NCI-H1092 (cell line): ENCODE measurements at places on chromosomes 13 and 19.
A peak's percentile ranks its signal among the peaks of the same experiment; 100 is the strongest.

DNA sequence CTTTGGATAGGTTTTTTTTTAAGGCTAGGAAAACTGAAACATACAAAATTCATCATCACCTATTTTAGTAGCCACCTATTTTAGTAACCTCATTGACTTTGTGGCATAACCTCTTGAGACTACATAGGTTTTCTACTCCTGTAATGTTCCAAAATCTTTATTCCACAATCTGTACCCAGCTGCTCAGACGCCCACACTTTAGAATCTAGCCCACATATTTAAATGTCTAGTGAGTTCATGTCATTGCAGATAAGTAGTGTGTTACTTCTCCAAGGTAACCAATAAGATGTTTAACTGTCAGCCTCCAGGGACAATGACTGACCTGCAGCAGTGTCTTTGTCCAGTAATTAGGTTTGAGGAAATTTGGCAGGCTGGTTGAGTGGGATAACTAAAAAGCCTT lies 330.2 kb downstream of the MZT1 start:
- no peak for DNase-seq

DNA sequence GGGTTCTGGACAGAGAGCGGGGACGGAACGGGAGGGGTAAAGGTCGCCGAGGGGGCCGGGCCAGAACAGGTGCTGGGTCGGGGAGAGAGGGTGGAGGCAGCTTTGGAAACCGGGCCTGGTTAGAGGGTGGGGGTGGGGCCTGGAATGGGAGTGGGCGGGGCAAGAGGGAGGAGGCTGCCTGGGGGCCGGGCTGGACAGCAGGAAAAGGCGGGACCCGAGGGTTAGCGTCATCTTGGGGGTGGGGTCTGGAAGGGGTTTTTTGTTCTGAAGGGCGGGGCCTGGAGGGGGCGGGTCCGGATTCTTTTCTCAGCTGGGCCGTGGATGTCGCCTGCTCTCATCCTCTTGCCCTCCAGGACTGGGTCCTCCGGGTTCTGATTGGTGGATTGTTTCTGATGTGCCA lies 4.3 kb upstream of the ZNF813 start:
- DNase-seq: no peak

GRCh38 chr19:17719730-17720400 lies 585 bp downstream of the MAP1S start:
- DNase-seq: no peak

DNA sequence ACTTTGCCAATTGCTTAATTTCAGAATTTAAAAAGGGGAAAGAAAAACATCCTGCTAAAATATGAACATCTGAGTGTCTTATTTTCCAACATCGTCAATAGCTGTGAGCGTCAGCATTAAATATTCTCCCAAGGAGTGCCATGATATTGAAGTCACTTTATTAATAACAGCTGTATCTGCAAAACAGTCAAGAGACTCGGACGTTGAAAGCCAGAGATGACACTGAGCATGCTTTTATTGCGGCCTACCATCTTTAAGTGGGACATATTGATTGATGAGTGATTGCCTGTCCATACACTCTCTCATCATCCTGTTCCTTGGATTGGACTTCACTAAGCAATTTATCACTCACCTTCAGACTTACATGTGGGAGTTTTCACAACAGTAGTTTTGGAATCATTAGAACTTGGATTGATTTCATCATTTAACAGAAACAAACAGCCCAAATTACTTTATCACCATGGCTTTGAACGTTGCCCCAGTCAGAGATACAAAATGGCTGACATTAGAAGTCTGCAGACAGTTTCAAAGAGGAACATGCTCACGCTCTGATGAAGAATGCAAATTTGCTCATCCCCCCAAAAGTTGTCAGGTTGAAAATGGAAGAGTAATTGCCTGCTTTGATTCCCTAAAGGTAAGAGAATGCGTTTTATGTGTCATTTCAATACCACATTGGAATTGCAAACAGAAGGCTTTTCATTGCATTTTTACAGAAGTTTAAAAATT lies 53.8 kb downstream of the MBNL2 start:
- no peak for DNase-seq

- no peak for DNase-seq
Measured at GRCh38 chr13:82477436-82477835, 1404.8 kb downstream of the SLITRK1 start.

DNA sequence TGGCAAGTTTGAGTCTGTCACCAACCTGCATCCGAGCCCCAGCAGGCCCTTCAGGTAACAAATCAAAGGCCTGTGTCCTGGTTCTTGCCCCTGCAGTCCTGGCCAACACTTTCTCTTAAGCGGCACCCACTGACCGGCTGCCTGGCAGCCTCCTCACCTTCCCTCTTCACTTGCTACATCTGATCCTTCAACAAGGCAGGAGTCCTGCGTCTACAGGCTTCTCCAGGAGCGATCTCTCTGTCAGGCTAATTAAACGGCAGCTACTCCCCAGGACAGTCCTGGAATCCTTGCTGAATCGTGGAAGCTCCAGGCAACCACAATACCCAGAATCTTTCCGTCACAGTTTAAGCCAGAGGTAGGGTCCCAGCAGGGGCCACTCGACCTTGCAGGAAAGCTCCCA lies 41.1 kb upstream of the GAS6 start:
- DNase-seq: no peak

- DNase-seq: no peak
Measured at GRCh38 chr13:26539738-26540292, 17.7 kb upstream of the WASF3 start.

DNA sequence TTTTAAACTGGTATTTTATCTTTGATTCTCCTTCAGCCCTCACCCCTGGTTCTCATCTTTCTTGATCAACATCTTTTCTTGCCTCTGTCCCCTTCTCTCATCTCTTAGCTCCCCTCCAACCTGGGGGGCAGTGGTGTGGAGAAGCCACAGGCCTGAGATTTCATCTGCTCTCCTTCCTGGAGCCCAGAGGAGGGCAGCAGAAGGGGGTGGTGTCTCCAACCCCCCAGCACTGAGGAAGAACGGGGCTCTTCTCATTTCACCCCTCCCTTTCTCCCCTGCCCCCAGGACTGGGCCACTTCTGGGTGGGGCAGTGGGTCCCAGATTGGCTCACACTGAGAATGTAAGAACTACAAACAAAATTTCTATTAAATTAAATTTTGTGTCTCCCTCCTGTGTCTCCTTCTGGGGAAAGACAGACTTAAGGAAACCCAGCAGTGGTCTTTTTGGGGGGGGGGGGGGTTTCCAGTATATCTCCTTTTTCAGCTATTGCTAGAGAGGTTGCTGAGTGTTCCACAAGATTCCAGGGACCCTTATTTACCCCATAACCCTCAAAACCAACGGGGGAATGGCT lies 1.5 kb upstream of the RAD23A start:
- no peak for DNase-seq

GRCh38 chr19:13169769-13170168 lies 19.6 kb downstream of the IER2 start:
- DNase-seq: no peak

DNA sequence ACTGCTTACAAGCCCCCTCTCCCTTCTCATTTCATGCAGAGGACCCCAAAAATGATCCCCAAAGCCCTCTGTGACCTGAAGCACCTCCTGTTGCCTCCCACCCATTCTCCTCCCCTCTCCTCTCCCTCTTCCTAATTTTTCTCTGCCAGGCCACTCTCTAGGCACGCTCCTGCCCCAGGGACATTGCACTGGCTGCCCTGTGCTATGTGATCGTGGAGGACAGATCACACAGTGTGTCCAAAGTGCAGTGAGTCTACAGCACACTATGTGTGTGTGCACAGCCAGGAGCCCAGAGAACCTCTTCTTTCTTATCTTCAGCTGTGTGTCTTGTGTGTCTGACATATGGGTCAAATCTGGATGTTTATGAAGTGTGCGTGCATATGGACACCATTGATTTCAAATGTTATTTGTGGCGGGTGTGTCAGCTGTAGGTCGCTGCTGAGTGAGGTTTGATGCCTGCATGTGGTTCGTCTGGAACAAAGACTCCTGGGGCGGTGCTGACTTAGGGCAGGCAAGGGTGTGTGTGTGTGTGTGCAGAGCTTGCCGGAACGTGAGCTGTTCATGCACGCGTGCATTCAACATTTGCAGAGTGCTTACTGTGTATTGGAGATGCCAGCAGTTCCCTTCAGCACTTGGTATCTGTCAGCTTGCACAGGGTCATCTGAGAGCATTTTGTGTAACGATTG lies 2.1 kb upstream of the KLHL26 start:
- DNase-seq: no peak

DNA sequence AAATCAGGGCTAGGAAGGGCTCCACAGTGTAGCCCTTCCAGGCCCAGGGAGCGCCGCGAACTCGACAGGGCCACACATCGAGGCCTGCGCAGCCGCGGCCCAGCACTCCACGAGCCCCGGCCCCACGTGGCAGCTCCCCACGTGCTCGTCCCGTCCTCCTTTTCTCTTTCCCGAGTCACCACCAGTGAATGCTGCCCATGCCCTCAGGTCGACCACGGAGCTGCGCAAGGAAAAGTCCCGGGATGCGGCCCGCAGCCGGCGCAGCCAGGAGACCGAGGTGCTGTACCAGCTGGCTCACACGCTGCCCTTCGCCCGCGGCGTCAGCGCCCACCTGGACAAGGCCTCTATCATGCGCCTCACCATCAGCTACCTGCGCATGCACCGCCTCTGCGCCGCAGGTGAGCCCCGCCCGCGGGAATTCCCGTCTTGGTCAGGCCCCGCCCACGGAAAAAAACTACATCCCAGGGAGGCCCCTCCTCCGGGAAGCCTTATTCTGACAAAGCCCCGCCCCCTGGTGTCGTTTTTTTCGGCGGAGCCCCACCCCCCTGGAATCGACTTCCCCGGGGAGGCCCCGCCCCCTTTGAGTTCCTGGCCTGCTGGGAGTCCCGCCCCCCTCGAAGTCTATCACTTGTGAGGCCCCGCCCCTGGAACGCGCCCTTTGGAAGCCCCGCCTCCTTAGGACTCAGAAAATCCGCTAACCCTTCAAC lies 7.0 kb downstream of the HIF3A start:
- no peak for DNase-seq

GRCh38 chr13:94858856-94859255 lies 146.5 kb upstream of the SOX21 start:
- no peak for DNase-seq

GRCh38 chr19:47730910-47731309 lies 14.4 kb upstream of the NOP53 start:
- DNase-seq: no peak

DNA sequence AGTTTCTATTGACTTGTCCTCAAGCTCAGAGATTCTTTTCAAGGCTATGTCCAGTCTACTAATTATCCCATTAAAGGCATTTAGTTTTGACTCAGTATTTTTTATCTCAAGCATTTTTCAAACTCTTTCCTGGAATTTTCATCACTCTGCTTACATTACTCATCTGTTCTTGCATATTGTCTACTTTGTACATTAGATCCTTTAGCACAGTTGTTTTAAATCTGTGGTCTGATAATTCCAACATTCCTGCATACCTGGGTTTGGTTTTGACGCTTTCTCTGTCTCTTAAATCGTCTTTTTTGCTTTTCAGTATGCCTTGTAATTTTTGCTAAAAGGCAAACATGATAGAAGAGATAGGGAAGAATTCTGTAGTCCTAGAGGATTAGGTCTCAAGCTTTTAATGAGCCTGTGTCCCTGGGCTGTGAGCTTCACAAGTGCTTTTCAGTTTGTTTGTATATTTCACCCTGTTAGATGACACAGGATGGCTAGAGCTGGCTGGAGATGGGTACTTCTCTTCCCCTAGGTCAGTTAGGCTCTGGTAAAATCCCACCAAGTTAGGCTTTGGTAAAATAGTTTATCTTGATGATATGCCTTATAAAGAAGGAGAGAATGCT lies 46.1 kb upstream of the GPC6 start:
- no peak for DNase-seq

DNA sequence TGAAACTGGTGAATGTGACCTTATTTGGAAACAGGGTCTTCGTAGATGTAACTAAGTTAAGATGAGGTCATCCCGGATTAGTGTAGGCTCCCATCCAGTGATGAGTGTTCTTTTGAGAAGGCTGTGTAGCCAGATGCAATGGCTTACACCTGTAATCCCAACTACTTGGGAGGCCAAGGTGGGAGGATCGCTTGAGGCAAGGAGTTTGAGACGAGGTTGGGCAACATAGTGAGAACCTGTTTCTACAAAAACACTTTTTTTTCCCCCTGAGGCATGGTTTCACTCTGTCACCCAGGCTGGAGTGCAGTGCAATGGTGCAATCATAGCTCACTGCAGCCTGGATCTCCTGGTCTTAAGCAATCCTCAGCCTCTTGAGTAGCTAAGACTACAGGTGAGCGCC lies 36.4 kb downstream of the FBN3 start:
- no peak for DNase-seq

GRCh38 chr13:97127842-97128241 lies 94.3 kb upstream of the MBNL2 start:
- no peak for DNase-seq

- no peak for DNase-seq
Measured at GRCh38 chr13:60619461-60619860, 222.4 kb downstream of the TDRD3 start.

DNA sequence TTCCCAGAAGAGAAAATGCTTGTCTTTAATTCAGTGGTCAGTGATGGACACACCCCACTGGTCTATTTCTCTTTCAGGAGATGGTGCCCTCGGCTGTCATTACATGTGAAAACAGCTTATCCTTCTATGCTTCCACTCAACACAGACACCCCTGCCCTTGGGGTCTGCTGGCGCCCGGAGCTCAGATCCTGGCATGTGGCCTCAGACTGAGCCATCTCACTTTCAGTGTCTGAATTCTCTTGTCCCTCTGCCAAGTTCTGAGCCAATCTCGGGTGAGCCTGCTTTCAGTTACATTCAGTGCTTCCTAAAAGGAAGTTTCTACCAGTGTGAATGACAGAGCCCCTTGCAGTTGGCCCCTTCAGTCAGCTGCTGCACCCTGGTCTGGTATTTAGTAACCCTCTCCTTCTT lies 293.6 kb downstream of the DNAJC15 start:
- DNase-seq: peak; percentile 66

GRCh38 chr19:45955905-45956608 lies 17.6 kb downstream of the NOVA2 start:
- DNase-seq: no peak

DNA sequence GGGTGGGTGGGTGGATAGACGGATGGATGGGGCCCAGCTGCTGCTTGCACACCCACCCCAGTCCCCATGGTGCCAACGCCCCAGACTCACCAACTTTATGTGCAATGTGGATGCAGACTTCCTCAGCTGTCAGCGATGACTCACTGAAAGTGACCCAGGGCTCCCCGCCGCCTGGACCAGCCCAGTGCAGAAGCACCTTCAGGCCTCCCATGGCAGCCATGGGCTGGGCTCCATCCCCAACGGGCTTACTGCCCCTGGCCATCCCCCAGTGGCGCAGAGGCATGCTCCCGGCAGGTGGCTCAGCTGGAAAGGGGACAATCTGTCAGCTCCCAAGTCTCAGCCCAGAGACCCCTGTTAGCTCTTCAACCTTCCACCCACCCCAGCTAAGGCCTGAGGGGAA lies 2.2 kb downstream of the TYK2 start:
- DNase-seq: no peak

DNA sequence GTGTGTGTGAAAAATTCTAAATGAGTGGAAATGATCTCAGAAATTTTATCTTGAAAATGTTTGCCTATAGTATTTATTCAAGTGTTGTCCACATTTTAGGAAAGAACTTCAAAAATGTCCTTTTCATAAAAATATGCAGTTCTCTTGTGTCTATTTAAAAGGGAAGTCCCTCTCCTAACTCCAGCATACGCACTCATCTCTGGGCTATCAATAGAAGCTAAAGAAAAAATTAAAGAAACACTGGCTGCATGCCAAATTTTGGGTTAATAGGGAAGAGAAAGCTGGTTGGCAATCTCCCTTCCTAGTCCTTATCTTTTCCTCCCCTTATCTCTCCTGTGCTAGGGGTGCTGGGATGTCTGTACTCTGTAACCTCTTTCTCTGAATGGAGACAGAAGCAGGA lies 313.3 kb downstream of the ENOX1 start:
- DNase-seq: no peak
